ENCODE measurements at places on chromosomes 1 and 21.

- DNase-seq = peak; percentile 75
Measured at GRCh38 chr1:153533689-153534201, 2.0 kb downstream of the S100A6 start.

GRCh38 chr1:97791251-97791650 lies 129.6 kb downstream of the DPYD start:
- DNase-seq = no peak

DNA sequence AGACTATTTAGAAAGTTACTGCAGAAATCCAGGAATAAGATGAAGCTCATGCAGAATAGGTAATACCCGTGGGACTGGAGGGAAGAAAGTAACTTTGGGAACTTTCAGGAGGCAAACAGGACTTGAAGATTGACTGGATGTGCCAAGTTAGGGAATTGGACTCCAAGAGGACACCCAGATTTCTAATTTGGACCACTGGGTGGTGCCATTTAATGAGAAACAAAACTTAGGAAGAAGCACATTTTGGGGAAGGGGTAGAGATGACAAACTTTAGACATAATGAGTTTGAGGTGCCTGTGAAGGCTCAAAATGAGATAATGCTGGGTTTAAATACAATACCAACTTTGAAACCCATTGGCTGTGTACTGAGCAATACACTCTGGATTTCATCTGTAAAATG lies 3.3 kb upstream of the B4GALT3 start:
- no peak for DNase-seq

DNA sequence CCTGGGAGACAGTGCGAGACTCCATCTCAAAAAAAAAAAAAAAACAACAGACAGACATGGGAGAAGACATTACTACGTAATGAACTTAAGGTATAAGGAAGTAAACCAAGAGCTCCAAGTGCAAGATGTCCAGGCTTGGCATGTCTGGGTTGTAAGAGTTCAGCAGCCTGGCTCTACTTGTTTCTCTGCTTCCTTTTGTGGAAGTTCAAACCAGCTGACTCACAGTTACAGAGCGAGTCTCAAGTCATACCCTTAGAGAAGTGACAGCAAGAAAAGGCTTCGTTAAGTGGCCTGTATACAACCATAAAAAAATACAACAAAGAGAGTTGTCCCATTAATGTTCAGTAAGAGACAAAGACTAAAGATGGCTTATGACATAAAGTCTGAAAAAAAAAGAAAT lies 1.3 kb downstream of the RIT1 start:
- no peak for DNase-seq

DNA sequence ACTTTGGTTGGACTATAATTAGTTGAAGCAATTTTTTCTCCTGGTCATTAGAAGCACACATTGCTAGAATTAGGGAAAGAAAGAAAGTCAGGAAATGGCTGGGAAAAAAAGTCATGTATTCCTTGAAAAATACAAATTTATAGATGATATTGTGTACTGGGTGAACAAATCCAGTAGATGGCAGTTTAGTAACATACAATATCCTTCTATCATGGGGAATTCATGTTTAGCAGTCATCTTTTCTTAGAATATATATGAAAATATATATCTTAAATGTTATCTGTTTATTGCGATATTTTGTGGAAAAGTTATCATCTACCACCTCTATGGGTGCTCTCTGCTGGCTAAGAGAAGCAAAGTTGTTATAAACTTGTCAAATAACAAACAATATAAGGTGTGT lies 13.1 kb upstream of the ZRANB2 start:
- DNase-seq = no peak

- DNase-seq = no peak
Measured at GRCh38 chr1:3229081-3229725, 160.2 kb downstream of the PRDM16 start.

DNA sequence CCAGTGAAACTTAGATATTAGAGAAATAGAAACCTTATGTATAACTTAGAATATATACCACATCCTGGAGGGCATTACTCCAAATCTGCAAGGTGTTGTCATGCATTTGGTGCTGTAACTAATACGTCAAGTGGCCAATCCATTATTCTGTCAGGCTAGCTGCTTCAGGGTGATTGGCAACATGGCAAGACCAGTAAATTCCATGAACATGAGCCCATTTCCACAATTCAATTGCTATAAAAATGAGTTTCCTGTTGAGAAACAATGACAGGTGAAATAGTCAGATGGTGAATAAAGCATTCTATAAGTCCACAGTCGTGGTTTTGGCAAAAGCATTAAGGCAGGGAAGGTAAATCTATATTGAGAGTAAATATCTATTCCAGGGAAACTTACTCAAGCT lies 566.0 kb downstream of the ADGRL2 start:
- no peak for DNase-seq

Measured in islet precursor cell (in vitro differentiated cells).